ENCODE measurements at places on chromosomes 5 and 9. TPM values are rescaled to one million over a fixed set of nuclear protein-coding genes. Genes with fewer than 3 reads are reported as not detected.

The GPX3 gene
- 1,874 TPM for total RNA-seq

The HSPA4 gene
- total RNA-seq: 59.0 TPM

The BAAT gene
- 0.92 TPM for total RNA-seq

The MAST4 gene
- total RNA-seq: 30.5 TPM

The ZNF483 gene
- 9.7 TPM for total RNA-seq

The IL3 gene
- total RNA-seq: not detected

The FOXD4L4 gene
- not detected for total RNA-seq

The GFI1B gene
- total RNA-seq: not detected

The SPATA31C1 gene
- not detected for total RNA-seq

The CCL27 gene
- not detected for total RNA-seq

The TPPP gene
- total RNA-seq: 9.9 TPM

The NCS1 gene
- 58.3 TPM for total RNA-seq

The OBP2B gene
- not detected for total RNA-seq

The CARTPT gene
- total RNA-seq: 39.4 TPM

The FBXL7 gene
- 21.1 TPM for total RNA-seq

The SPINK4 gene
- not detected for total RNA-seq

The FAM81B gene
- not detected for total RNA-seq

The ADAMTS13 gene
- total RNA-seq: 1.3 TPM

The PCDHGB4 gene
- total RNA-seq: 18.1 TPM

The SPAG8 gene
- total RNA-seq: 0.21 TPM

The PTGES gene
- 1.7 TPM for total RNA-seq

Measured in thoracic aorta (tissue), 2 donors.